ENCODE measurements at places on chromosomes 5 and 9.

DNA sequence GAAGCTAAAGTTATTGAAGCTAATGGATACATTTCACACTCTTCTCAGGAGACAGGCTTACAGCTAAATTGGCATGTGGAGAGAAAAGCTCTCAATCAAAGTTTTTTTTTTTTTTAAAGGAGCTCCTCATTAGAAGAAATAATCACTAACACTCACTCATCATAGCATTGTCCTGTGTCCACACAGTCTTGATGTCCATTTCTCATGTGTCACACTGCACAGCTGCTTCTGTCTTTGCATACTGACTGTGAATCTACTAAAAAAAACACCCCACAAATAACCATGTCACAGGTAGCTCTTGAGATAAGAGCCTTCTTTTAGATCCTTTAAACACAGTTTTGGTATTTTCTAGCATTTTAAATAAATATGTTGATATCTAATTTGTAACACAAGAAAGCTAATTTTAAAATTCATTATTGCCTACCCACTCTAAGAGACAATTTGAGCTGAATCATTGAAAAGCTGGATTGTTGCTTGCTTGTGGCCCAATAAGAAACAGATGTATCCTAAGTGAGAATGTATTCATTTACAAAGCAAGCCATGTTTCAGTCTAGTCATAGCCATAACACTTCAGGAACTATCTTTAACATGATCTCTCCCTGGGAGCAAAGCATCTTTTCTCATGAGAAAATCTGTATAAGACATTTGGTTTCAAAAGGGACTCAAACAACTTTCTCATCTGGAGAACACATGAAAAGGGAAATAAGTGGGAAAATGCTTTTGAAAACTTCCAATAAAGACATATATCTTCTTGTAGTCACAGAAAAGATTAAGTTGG, 48.1 kb upstream of the PCSK1 start:
- DNase-seq: no peak

DNA sequence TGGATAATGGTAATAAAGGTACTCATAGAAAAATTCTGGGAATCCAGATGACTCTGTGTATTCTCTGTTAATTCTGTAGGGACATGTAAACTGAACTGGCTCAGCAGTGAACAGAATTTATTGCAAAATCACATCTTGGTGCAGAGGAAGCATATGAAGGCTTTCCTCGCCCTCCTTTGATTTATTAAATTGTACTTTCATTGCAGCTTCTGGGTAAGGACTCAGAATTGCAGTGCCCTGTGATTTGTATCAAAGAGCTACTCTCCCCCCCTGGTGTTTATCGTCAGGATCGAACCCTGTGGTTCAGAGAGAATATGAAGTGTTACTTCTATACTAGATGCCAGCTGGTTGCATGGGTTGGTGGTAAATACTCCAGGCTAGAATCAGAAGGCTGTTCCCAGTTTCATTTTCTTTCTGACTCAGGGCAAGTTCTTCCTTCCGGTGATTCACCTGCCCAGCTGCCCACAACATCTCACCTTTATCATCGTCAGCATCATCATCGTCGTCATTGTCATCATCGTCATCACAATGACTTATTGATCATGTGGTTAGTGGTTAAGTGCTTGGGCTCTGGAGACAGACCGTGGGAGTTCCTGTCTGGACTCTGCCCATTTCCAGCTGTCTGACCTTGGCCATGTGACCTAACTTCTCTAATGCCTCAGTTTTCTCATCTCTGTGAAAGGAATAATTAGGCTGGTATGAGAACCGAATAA, 238.8 kb downstream of the ARHGAP26 start:
- peak; percentile 78 for DNase-seq

GRCh38 chr5:161138751-161139455, 286.9 kb upstream of the ATP10B start:
- DNase-seq: no peak

DNA sequence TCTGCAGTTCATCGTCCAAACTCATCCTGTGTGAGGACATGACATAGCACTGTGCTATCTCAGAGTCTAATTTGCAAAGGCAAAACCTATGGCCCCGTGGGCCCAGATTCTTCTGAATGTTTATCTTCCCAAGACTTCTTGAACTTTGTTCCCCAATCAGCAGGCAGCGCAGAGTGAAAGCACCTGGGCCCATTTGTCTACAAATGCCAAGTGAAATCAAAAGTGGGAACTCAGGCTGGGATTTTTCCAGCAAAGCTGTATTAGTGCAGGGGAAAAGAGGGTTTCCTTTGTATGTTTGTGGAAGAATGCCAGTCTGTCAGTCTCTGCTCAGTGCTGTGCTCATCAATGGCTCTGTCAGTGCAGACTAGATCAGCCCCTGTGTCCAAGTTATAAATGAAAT, 55.8 kb downstream of the FOXD1 start:
- DNase-seq: no peak

Data from activated T-cell treated with anti-CD3 and anti-CD28 coated beads for 4 hours (primary cell).